ENCODE measurements at places on chromosomes 7 and 10.

DNA sequence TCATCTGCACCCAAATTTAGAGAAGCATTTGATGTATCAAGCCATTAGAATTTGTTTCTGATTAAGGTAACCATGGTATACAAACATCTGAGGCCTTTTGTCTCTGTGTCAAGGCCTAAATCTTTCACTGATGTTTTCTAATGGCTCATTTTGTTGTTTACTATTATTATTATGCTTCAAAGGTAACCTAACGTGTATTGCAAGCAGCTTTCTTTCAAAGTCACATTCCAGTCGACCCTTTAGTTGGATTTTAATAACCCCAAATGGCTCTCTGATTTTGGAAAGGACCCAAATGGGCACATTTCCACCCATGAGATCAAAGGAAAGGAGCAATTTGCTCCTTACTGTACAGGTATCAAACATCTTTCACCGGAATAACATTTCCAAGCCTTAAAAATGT, 46.7 kb upstream of the WNT16 start:
- DNase-seq: no peak

- DNase-seq: no peak
Observed at GRCh38 chr7:38351601-38352000, 78.2 kb upstream of the TARP start.

DNA sequence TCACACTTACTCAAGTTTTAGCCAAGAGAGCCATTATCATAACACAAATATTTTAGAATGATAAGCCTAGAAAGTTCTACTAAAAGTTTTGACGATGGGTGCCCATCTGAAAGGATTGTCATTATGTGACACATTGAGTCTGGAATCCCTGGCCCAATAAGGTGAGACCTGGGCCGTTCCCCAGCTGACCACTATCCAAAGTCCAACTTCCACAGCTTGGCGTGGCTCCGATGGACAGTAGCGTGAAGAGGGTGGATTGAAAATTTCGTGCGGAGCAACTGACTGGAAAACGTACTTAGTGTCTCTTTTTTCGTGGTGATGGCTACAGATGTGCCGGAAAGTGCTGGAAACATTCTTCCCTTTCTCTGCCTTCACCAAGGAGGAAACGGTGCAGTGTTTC, 439.0 kb upstream of the ZMIZ1 start:
- DNase-seq: no peak

- no peak for DNase-seq
Observed at GRCh38 chr10:96465599-96465998, 48.1 kb downstream of the TLL2 start.

GRCh38 chr7:55132890-55133551, 114.2 kb downstream of the EGFR start:
- DNase-seq: no peak

DNA sequence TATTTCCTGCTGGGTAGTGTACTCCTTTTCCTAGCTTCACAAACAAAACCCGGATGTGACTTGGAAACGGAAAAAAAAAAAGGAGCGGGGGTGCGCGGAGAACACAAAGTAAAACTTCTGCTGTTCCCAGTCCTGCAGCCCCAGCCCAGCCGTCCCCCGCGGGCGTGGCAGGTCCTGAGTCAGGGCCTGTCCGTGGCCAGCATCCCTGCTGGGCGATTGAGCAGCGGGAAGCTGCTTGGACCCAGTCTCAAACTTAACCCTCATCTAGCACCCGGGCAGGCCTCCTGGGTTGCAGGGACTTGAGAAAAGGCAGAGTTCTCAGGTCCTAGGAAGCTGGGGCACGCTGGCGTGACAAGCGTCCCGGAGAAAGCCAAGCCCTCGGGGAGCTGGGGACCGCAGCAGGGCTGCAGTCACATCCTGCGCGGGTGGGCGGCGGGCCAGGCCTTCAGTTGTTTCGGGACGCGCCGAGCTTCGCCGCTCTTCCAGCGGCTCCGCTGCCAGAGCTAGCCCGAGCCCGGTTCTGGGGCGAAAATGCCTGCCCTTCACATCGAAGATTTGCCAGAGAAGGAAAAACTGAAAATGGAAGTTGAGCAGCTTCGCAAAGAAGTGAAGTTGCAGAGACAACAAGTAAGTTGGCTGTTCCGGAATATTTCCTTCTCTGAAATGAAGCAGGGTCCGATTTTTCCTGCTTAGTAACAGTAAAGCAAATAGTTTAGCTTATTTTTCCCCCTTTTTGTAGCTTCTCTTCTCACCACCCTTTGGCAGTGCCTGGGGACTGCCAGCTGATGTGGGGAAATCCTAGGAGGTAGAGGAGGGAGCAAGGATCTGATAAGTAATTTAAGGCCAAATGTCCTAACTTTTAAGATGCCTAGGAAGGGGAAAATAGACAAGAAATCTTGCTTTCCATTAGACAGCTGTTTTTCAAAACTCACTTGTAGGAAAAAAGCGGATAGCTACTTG, at the start of gene GNG11:
Gene GNG11 (plus strand): TSS at position 129 of the 960 bp plus-strand sequence. CDS start 403 bp downstream, at position 532.
- no peak for DNase-seq

- DNase-seq: no peak
Observed at GRCh38 chr7:111083413-111083812, 7.5 kb upstream of the LRRN3 start.

GRCh38 chr7:5649641-5650040, 131.8 kb downstream of the RNF216 start:
- DNase-seq: no peak

- no peak for DNase-seq
Observed at GRCh38 chr10:89171996-89172395, 35.1 kb downstream of the CH25H start.

Data from T-helper 9 cell (primary cell).